Renal cortex interstitium (tissue), 15 donors: ENCODE measurements at places on chromosomes 5 and 9.

DNA sequence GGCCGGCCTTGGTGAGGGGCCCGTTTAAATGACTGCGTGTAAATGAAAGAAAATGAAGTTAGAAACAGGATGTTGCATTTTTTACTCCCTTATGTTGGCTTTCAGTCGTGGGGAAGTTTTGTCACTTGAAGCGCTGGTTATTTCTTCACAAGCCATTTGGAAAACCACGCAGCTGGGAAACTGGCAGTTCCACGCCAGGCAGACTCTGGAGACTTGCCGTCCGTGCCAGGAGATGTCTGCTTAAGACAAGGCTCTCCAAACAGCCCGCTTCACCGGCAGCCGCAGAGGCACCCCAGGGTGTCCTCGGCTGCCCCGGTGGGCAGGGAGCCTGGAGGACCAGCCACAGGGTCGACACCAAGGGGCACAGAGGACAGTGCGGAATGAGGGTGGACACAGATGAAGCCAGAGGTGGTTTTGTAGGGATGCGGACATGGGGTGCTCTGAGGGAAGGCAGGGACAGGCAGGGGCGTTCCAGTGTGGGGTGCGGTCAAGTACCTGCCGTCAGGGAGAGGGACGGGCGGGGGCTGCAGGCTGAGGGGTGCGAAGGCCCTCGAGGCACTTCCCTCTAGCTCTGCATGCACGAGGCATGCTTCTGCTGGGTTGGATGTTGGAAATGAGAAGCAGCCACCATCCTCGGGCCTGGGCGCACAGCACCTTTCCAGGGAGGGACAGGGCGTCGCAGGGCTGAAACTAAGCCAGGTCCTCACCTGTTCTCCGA lies 11.1 kb upstream of the AJM1 start:
- DNase-seq: no peak

- no peak for DNase-seq
Observed at GRCh38 chr5:42168091-42168670, 243.1 kb downstream of the FBXO4 start.

DNA sequence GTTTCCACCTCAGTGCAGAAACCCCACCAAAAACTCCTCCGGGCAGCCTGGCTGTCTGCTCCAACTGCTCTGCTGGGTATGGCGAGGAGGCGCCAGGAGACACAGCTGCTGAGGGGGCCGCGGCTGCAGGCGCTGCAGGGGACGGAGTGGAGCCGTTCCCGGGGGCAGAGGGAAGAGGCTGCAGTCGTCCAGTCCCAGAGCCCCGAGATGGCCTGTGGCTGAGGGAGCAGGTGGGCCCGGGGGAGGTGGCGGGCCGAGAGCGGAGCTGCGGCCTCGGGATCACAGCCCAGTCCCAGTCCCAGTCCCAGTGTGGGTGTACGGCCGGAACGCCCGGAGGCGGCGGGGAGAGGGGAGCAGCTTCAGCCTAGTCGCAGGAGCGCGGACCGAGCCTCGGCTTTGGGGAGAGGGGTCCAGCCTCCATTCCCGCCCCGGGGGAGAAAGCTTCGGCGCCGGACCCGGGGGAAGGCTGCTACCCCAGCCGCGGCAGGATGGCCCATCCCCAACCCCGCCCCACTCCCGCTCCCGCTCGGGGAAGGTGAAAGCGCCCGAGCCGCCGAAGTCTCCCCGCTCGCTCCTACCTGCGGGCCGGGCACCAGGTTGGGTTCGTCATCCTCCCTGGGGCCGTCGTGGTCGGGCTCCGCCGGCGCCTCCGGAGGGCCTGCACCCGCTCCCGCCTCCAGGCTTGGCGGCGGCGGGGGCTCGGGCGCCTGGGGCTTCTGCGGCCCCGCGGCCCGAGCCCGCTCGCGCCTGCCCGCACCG lies 513 bp downstream of the FAM193B start:
- peak; percentile 7 for DNase-seq

GRCh38 chr5:166719991-166720390 lies 1571.5 kb upstream of the WWC1 start:
- no peak for DNase-seq

DNA sequence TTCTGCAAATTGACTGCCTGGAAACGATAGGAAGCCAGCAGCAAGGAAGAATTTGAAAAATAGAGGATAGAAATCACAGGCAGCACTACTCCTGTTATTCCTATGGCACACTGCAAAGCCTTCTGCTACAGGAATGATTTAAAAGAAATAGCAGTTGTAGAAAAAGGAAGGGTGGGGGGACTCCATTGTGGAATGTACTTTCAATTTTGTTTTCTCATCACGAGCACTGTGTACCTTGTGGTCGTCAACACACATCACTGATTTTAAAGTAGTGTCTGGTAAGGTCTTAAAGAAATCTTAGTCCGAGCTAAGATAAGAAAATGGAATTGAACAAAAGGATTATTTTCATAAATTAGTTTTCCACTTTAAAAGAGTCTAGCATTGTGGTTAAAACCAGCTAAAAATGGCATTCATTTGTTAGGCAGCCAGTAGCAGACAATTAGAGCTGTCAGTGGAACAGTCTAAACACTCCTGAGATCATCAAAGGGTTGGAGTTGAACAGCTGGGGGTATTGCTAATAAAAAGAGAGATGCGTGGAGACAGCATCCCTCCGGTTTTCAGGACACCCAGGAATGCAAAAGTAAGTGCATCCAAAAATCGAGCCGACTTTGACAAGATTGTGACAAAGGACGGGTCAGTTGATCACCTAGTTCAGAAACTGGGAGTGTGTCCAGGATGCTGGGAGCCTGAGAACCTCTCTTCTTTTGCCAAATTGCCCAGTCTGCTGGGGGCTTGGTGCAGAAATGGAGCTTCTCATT lies 97.8 kb upstream of the WWC1 start:
- no peak for DNase-seq

DNA sequence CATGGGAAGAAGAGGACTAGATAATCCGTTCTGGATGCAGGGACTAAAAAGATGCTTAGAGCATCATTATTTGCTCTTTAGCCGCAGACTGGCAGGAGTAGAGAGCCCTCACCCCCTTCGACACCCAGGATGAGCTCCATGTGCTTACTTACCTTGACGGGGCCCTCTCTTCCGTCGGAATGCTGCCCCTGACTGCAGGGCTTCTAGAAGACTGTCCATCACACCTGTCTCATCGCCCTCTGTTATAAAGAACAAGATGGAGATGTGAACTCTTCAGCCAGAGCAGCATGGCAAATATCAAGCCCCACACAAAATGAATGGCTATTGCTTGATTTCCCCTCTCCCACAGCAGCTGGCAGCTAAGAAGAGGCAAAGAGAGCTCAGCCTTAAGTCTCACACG lies 35.1 kb downstream of the PCDHGC5 start:
- no peak for DNase-seq
